ENCODE measurements at places on chromosomes 13 and 19.

- peak; percentile 41 for DNase-seq
Measured at GRCh38 chr13:66224663-66225062, 1005.5 kb downstream of the PCDH9 start.

- no peak for DNase-seq
Measured at GRCh38 chr19:34482380-34483250, 1.1 kb downstream of the WTIP start.

- DNase-seq, result no peak
Measured at GRCh38 chr13:37349916-37350315, 244.5 kb upstream of the CSNK1A1L start.

DNA sequence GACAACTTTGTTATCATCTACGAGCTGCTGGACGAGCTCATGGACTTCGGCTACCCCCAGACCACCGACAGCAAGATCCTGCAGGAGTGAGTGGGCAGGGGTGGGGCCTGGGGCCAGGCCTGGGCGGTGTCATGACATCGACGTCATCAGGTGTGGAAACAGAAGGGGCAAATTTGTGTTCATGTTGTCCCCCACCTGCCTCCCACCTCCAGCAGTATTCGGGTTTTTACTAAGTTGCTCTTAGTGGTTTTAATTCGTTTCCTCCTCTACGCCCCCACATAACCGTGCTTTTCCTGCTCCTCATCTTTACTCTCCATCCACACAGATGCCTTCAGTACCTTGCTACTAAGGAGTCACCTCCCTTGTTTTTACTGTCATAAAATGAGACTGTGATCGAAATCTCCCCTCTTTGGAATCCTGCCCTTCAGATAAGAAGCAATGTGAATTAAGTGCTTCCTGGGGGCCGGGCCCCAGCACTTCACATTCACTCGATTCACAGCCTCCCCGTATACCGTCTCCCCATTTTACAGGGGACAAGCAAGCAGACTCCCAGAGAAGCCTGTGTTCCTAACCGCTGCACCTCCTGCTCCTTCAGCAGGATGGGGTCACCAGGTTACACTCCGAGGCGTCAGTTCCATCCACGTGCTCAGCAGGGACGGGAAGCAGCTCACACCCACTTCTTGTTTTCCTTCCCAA is 10.5 kb downstream of the AP1M1 start:
- no peak for DNase-seq

GRCh38 chr19:34982275-34982674 is 17.8 kb upstream of the GRAMD1A start:
- no peak for DNase-seq

GRCh38 chr19:18478545-18479311 is 40.8 kb upstream of the ISYNA1 start:
- no peak for DNase-seq

GRCh38 chr13:45812695-45813372 is 38.7 kb downstream of the SIAH3 start:
- no peak for DNase-seq

DNA sequence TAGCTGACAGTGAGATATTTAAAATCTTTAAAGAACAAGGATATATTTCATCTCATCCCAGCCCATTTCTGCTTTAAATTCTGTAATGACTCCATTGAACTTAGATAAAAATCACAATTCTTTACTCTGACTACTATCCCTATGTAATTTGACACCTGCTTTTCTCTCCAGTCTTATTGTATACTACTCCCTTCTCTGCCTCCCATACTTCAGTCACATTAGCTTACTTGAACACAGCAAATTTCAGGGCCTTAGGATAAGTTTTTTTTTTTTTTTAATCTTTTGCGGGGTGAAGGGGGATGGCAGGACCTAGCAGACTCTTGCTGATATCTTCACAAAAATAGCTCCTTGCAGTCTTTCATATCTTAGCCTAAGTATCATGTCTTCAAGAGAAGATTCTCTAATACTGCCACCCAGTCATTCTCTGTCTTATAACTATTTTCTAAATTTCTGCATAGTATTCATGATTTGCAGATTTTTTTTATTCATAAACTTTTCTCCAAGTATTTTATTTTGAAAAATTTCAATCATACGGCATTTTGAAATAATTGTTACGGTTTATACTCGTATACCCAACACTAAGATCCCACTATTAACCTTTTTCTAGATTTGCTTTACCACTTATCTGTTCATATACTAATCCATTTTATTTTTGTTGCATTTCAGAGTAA is 151.4 kb downstream of the PCCA start:
- DNase-seq, result no peak

DNA sequence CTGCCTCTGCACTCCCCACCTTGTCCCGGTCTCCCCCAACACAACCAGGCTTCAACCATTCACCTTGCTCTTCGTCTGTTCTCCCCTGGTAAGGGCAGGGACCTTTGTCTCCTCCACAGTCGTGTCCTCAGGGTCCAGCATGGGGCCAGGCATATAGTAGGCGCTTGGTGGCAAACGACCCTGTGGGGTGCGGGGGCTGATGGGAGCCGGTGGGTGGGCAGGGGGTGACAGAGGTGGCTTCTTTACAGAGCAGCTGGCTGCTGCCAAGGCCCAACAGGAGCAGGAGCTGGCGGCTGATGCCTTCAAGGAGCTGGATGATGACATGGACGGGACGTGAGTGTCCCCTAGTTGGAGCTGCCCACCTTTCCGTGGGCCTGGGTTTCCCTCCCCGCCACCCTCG is 9.7 kb downstream of the PRKCSH start:
- no peak for DNase-seq

DNA sequence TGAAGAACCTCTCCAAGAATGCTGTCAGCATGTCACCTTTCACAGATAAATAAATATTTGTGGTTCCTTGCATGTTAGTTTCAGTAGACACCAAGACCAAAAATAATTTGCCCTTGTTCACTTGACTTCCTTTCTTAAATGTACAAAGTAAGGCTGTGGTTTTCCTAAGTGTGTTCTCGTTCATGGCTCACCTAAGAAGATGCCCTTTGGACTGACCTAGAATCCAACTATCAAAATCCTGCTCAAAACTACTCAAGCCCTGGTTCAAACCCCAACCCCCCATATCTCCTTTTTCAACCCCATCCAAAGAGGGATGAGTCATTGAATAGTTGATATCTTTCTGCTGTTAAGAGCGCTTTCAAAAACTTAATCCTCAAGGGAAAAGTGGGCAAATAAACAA is 247.8 kb upstream of the ZNF507 start:
- no peak for DNase-seq

DNA sequence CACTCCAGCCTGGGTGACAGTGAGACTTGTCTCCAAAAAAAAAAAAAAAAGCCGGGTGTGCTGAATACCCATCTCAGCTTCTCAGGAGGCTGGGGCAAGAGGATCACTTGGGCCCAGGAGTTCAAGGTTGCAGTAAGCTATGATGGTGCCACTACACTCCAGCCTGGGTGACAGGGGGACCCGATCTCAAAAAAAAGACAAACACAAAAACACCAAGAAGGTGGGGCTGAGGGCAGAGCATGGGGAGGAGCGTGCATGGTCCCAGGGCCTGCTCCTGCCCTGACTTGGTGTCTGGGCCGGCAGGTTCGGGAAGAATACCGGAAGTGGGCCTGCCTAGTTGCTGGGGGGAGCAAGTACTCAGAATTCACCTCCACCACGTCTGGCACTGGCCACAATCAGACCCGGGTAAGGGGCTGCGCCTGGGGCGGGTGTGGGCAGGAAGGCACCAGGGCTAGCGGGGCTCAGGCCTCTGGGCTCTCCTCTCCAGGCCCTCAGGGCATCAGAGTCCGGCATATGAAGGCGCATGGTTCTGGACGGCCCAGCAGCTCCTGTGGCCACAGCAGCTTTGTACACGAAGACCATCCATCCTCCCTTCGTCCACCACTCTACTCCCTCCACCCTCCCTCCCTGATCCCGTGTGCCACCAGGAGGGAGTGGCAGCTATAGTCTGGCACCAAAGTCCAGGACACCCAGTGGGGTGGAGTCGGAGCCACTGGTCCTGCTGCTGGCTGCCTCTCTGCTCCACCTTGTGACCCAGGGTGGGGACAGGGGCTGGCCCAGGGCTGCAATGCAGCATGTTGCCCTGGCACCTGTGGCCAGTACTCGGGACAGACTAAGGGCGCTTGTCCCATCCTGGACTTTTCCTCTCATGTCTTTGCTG is 11.3 kb downstream of the DDX39A start:
- DNase-seq, result no peak

DNA sequence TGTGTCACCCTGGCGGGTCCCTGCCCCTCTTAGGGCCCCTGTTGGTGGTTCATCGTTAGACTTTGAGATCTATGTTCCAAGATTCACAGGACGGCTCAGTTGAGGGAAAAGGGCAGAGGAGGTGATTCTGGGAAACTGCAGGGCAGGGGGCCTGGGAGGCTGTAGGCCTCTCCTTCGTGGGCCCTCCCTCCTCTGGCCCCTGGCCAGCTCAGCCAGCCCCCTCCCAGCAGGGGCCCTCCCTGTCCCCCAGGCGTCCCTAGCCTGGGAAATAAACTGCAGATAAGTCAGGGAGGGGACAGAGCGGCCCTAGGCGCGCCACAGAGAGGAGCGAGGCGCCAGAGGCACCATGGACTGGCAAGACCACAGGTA is 6.5 kb downstream of the HIF3A start:
- DNase-seq, result no peak

- DNase-seq, result no peak
Measured at GRCh38 chr13:42626176-42626860, 52.4 kb downstream of the TNFSF11 start.

DNA sequence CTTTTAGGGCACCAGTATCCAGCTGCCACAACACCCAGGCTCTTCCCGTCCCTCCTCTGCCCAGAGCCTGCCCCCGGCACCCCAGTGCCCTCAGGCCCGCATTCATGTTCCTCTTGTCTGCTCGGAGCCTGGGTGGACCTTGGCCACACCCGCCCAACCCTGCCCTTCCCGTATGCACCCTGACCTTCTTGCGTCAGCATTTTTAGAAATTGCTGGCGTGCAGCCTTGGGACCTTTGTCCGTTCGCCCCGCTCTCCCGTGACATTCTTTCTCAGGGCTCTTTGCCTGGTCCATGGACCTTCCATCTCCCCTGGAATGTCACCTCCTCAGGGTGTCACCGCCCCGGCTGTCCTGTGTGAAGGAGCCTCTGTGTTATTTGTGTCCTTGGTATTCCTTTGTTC is 7.6 kb downstream of the NUCB1 start:
- DNase-seq, result no peak

DNA sequence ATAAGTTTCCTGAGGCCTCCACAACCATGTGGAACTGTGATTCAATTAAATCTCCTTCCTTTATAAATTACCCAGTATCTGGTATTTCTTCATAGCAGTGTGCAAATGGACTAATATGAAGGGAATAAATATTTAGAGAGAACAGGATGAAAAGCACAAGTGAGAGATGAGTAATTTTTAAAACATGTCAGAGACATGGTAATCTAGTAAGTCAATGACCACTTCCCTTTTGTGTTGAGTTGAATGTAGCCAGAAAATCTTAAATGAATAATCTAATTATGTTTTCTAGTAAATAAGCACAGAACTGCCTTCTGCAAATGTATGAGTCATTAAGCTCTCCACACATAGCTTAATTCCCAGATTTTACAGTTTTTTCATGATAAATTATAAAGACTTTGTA is 524.1 kb upstream of the SLITRK5 start:
- no peak for DNase-seq

GRCh38 chr13:113669755-113670341 is 2.8 kb downstream of the GRK1 start:
- DNase-seq, result no peak

DNA sequence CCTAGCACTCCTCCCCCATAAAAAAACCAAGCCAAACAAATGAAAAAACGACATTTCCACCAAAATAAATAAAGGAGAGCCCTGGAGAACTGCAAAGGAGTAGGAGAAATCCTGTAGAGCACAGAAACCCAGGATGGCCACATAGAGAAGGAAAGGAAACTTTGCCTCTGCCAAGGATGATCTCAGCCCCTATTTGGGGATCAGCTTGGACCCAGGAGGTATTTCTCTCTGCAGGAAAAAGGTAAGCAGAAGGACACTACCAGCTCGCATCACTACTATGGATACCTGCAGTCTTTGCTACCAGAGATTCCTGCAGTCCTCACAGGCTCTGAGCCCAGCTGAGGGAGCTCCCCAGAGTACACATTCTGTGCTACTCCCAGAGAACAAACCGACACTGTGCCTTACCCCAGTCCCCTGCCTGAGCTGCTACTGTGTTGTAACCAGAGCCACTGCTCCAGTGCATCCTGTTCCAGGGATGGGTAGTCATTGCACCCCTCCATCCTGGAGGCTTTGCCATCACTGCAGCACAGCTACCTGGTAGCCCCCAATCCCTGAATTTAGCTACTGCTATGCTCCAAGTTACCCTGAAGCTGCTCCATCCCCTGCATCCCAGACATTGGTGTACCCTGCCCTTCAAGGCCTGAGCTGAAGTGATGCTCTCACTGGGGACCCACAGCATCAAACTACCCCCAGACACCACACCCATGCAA is 41.7 kb downstream of the VWA8 start:
- DNase-seq, result no peak

- no peak for DNase-seq
Measured at GRCh38 chr13:45224176-45224575, 23.3 kb upstream of the KCTD4 start.

DNA sequence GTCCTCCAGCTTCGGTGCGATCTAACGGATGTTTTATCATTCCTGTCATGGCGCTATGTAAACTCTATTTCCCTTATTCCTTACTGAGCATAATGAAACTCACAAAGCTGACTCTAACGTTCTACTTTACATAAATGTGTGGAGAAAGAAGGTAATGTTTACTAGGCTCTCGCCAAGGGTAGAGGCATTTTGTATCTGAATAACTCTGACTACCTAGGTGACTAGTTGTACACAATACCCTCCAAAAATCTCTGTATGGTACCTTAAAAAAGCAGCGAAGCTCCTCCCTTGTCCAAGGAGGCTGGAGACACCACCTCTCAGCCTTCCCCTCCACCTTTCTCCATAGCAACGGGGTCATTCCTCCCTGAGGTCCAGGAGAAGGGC is 316 bp upstream of the ZNF530 start:
- no peak for DNase-seq

DNA sequence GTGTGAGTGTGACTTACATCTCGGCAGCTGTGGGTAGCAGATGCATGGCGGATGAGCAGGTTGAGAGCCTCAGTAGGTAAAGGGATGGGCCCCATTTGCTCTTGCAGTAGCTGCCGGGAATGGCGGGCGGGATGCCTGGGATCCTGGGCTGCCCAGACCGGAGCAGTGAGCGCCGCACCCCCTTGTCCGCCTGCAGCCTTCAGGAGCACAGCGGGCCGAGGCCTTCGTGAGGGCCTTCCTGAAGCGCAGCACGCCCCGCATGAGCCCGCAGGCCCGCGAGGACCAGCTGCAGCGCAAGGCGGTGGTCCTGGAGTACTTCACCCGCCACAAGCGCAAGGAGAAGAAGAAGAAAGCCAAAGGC is 4.1 kb downstream of the POP4 start:
- no peak for DNase-seq

- no peak for DNase-seq
Measured at GRCh38 chr13:45368571-45368970, 27.6 kb upstream of the TPT1 start.

- DNase-seq, result no peak
Measured at GRCh38 chr19:41879080-41879479, 2.0 kb downstream of the CD79A start.

- no peak for DNase-seq
Measured at GRCh38 chr13:93422980-93423543, 196.5 kb downstream of the GPC6 start.

Measured in iPS DF 6.9 (cell line).